ENCODE measurements at places on chromosomes 7 and 10.

GRCh38 chr7:84047085-84047484 is 147.5 kb downstream of the SEMA3A start:
- DNase-seq, result no peak

GRCh38 chr10:12393831-12394230 is 44.5 kb downstream of the CAMK1D start:
- DNase-seq, result no peak

- no peak for DNase-seq
Observed at GRCh38 chr7:42029405-42029804, 207.6 kb downstream of the GLI3 start.

DNA sequence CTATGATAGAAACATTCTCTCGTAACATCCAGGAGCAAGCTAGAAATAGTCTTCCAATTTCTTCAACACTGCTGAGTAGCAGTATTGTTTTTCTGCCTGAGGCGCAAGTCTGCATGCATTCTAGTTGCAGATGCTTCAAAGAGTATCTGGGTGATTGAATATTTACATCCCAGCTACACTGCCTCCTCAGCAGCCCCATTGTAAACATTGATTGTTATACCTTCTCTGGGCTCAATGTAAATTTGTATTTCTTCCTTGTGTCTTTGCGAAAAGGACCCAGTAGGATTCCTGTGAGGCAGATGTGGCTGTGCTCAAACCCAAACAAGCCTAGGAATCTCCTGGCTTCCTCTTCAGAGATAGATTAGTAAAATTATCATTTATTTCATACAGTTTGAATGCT is 320.7 kb downstream of the CDC14C start:
- no peak for DNase-seq

DNA sequence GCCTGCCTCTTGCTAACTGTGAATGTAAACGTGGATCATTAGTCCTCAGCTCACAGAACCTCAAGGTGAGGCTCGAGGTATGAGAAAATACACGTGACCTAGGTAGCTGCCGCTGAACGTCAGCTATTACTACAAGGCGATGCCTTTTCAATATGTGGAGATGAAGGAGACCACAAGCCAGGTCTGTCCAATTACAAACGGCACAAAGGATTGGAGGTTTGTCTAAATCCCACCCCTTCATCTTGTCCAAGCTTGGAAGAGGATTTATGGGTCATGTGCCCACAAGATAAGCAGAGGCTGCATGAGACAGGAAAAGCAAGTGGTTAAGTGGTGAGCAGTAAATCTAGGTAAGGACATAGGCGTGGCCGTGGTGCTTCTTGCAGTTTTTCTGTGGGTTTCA is 3.4 kb downstream of the H2BK1 start:
- no peak for DNase-seq

DNA sequence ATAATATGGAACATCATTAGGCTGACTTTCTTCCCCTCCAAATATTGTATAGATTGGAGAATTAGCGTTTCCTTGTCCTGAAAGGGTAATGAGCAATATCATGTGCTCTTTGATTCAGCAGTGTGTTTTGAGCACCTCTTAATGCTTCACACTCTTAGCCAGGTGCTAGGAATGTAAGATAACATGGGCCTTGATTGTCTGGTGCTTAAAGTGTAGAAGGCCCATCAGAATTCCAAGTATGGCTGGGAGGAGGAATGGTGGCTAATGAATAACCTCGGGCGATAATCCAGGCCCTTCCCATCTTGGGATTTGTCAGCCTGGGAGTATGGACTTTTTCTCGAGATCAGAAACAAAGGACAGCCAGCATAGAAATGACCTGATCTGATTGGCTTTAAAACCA is 8.6 kb downstream of the TSPAN13 start:
- no peak for DNase-seq

- DNase-seq, result no peak
Observed at GRCh38 chr7:75905785-75906604, 9.0 kb upstream of the POR start.

DNA sequence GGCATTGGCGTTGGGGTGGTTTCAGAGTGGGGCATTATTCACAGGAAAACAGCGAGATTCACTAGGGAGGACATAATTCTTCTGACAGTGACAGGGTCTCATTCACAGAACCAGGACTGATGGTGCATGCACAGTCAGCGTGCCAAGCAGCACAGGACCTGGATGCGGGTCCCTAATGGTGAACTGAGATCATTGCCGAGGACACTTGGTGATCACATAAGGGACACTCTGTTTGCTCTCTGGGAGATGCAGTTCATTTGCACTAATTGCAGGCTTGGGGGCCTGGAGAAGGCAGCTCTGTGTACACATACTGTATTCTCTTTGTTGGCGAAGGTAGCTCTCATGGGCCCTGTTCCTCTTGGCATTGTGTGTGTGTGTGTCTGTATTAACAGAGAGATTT is 716.1 kb downstream of the PHTF2 start:
- DNase-seq, result no peak

GRCh38 chr7:6012355-6013104 is 3.5 kb downstream of the AIMP2 start:
- no peak for DNase-seq

- no peak for DNase-seq
Observed at GRCh38 chr10:127523476-127523875, 25.6 kb upstream of the NPS start.

DNA sequence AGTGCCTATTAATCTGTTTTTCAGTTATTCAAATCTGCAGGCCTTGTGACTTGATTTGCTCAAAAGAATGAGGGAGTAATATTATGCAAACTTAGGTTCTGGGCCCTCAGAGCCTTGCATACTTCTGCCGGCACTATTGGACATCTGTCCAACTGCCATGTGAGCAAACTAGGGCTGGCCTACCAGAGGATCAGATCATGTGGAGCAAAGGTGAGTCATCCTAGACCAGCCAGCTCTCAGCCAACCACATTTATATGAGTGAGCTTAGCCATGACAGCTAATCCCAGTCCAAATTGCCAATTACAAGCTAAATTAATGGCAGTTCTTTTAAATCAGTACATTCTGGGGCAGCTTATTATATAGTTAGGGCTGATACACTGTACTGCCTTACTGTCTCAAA is 69.6 kb downstream of the SDHAF3 start:
- DNase-seq, result no peak

DNA sequence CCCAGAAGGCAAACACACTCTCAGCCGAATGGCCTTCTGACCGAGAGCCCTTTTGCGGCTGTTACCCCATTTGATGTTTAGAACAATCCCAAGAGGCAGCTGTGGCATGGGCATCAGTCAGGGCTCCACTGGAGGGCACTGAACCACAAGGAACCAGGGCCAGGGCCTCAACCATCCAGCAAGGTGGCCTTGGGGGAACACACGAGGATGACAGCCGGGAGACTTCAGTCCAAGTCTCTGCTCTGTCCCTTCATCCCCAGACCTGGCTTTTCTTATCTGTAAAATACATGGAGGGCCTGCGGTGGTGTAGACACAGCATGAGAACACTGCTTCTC is 63.6 kb upstream of the INSIG1 start:
- no peak for DNase-seq

- DNase-seq, result no peak
Observed at GRCh38 chr10:70744617-70745143, 40.5 kb downstream of the TBATA start.

- no peak for DNase-seq
Observed at GRCh38 chr10:104688251-104689042, 47.4 kb downstream of the SORCS3 start.

GRCh38 chr10:4276151-4276550 is 491.1 kb upstream of the KLF6 start:
- DNase-seq, result no peak

GRCh38 chr7:87316097-87316700 is 29.3 kb upstream of the CROT start:
- no peak for DNase-seq

GRCh38 chr7:16934722-16935340 is 53.0 kb upstream of the AGR3 start:
- no peak for DNase-seq

GRCh38 chr10:114683162-114683561 is 25.1 kb upstream of the ABLIM1 start:
- no peak for DNase-seq

GRCh38 chr7:139989366-139990141 is 73.2 kb downstream of the PARP12 start:
- no peak for DNase-seq

- DNase-seq, result no peak
Observed at GRCh38 chr7:38629651-38630510, 1.3 kb downstream of the AMPH start.

GRCh38 chr7:117669818-117670217 is 190.0 kb downstream of the CFTR start:
- no peak for DNase-seq

- no peak for DNase-seq
Observed at GRCh38 chr7:73992101-73992562, 35.8 kb upstream of the ELN start.

- DNase-seq, result no peak
Observed at GRCh38 chr10:125029584-125030242, 87.8 kb downstream of the ZRANB1 start.

DNA sequence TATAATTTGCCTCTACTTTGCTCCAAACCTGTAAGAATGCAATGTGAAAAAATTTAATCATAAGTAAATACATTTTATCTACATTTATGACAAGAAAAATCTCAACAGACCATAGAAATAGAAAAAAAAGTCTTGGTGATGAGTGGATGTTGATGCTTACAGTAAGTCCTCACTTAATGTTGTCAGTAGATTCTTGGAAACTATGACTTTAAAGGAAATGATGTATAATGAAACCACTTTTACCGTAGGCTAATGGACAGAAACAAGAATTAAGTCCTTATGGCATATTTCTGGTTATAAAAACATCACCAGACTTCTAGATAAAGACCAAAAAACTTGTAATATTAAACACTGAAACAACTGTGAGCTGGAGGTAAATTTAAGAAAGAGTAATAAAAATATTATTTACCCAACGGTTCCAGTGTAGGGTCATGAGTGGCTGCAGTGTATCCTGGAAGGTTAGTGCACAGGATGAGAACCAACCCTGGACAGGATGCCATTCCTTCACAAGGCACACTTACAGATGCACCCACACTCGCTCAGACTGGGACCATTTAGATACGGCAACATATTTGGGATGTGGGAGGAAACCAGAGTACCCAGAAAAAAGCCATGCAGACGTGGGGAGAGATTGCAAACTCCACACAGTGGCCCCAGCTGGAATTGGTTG is 76.3 kb downstream of the GLCCI1 start:
- DNase-seq, result no peak

DNA sequence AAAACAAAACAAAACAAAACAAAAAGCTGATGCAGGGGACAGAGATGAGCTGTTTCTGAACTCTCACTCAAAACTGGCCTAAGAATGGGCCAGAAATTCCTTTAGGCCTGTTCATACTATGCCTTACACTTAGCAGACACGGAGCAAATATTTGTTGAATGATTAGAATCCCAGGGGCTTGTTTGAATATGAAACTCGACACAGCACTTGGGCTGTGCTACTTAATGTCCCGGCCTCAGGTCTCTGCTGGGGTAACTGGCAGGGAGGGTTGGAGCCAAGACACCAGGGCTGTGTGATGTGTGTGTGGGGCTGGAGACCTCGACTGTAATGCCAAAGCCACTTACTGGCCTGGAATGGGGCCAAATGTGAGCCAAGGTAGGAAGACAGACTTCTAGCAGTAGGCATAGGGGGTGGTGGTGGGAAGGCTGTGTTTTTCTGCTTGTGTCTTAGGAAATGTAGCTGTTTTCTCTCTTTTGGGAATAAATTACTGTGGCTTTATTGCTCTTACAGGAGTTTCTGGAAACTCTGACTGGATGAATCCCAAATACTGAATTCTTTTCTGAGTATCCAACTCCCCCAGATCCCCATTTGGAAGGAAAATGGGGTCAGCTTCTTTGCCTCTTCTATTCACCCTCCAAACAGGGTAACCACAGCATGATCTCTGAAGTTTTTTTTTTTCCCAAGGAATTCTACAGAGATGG is 66.7 kb downstream of the EMX2 start:
- DNase-seq, result no peak

DNA sequence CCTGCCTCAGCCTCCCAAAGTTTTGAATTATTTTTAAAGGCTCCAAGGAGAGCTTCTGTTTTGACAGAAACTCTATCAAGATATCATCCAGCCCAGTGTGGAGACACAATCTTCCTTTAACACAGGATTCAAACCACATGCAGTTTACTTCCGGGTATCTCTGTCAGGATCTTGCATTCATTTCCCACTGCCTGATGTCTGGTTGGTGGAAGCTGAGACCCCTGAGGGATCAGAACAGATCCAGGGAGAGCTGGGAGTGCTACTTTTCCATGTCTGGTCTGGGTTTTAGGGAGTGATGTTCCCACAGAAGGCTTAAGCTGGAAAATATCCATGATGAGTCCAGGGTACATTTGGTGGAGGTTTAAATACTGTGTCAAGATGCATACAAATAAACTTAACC is 16.7 kb downstream of the PTPRE start:
- DNase-seq, result no peak

GRCh38 chr10:69418052-69418752 is 1.5 kb upstream of the TACR2 start:
- DNase-seq, result no peak

DNA sequence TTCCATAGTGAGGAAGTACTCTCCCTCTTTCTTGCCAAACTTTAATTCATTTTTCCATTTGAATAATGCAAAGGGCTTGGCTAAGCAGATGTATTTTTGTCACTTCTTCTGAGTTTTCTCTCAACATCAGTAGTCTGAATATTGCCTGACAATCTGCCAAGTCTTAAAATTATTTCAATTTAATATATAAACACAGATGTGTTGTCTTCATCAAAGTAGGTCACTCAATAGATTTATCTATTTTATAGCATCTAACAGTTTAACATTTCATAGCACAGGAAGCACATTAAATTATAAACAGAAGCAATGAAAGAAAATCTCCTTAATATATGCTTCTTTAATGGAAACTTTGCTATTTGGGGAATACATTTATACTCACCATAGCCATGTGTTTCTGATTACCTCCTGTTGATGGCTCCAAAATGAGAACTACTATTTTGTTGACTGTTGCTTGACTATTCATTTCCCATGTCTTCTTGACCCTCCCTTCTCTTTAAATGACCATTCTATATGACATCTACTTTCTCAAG is 4.5 kb downstream of the CPED1 start:
- no peak for DNase-seq

DNA sequence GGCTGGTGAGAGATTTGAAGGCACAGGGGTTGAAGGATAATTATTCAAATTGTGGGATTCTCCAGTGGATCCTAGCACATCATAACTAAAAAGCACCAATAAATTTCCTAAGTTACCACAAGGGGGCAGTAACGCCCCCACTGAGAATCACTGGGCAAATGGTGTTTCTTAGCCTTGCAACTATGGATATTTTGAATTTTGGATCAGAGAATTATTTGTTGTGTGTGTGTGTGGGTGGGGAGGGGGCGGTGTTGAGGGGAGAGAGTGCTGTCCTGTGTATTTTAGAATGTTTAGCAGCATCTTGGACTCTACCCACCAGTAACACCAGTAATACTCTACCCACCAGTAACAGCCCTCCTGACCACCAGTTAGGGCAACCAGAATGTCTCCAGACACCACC is 63.3 kb upstream of the PRKG1 start:
- DNase-seq, result no peak

GRCh38 chr10:29063806-29064644 is 224.8 kb upstream of the LYZL1 start:
- DNase-seq, result no peak

All from NCI-H1417 treated with DMSO at 0.1 percent for 48 hours (cell line).